ENCODE measurements at places on chromosomes 4 and X.
A peak's percentile ranks its signal among the peaks of the same experiment; 100 is the strongest.

DNA sequence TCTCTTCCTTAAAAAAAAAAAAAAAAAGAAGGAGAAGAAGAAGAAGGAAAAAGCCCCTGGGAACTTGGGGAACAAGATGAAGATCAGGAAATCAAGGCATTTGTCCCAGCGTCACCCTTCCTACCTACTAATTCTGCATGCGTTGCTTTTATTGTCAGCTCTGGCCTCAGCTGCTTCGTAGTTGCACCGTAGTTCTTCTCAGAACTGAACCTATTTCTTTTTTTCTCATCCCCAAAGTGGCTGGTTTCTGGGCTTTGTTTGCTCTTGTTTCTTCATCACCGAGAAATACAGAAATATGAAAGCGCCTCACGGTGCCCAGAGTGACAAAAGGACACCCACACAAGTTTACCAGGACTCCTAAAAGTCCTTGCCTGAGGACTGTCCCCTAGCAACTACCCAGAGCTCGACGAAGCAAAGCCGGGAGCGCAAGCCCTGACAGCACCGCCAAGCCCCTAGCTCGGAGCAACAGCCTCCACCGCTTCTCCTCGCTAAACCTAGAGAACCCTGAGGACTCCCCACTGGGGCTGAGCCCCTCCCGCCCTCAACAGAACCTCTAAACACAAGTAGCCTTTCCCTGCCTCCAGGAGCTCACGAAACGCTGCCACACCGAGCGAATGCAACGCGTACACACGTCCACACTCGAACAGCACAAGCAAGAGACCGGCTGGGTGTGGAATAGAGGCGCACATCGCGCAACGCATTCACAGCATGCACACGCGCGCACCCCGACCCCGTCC is 710 bp downstream of the PRKG2 start:
- no peak for DNase-seq

- no peak for DNase-seq
Observed at GRCh38 chr4:109864134-109864533, 16.2 kb downstream of the LRIT3 start.

GRCh38 chr4:54277691-54278090 is 48.6 kb downstream of the PDGFRA start:
- no peak for DNase-seq

DNA sequence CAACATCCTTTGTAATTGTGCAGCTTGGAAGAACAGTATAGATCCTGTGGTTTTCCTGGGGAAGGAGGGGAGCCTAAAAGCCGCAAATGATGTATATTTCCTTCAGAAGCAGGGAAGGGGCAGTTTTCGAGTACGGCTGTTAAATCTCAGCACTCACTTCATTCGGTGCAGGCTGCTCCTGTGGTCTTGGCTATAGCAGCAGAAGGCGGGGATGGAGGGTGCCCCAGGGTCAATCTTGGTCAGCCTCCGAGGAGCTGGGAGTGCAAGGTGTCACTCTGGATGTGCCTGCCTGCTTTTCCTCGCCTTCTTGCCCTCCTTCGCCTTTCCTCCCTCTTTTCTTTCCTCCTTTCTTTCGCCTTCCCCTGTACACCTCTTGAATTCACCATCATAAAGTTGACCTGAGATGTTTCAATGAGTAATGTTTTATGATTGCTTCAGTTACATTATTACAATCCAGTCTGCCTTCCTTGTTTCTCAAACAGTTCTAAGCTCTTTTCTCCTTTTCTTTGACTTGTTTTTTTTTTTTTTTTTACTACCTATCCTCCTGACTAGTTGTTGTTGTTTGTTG is 101.6 kb downstream of the RELL1 start:
- no peak for DNase-seq

DNA sequence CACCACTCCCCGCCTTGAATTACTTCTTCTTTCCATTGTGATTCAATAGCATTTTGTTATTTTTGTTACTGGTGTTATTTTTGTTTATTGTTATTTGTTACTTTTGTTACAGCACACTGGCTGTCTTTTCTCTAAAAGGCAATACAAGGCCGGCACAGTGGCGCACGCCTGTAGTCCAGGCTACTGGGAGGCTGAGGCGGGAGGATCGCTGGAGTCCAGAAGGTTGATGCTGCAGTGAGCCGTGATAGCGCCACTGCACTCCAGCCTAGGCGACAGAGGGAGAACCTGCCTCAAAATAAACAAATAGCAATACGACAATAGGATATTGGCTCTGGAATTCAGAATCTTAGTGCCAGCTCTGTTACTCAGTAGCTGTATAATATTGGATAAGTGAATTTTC is 1.0 kb upstream of the MED12 start:
- DNase-seq = no peak

DNA sequence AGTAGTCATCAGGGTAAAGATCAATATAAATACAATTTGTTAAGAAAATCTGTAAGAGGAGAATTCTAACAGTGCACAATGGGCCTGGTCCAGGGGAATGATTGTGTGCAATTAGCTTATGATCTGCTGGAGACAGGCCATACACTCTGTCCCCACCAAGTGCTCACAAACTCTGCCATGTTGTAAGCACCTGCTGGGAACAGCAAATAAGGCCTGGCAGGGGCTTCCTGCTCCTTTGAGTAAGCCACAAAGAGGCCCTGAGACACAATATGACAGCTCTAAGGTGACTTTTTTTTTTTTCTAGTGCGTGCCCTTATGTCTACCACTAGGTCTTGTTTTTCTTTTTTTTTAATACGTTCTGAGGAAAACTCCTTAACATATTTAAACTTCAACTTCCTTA is 866.3 kb upstream of the PCDH7 start:
- DNase-seq = no peak

DNA sequence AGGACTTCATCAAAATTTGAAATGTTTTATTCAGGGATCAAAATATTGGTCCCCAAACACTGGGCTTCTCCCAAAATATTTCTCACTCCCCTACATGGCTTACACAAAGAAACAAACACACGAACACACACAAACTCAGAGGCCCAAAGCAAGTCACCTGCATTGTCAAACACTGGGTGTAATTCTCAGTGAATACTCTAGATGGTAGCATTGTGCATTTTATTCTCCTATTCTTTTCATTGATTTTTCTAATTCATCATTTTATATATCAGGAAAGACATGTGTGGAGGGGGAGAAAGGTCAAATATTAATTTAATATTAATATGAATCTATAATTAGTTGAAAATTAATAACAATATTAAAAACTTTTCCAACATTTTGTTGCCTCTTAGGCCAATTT is 72.3 kb upstream of the TNMD start:
- DNase-seq = no peak

DNA sequence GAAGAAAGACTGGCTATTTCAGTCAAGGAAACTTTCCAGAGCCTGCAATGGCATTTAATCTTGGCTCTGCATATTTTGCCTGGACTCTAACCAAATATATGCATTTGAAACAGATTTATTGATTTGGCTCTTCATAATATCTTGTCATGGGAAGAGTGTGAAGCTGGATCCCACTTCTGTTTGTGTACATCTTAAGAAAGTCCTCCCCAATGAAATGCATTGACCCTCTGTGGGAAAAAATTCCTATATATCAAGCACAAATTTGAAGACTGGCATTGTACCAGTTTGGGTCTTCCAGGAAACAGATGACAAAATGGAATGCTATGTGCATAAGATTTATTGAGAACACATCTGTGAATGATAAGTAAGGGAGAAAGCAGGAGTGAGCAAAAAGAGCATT is 897.3 kb upstream of the TENM3 start:
- no peak for DNase-seq

- DNase-seq = no peak
Observed at GRCh38 chr4:25011135-25011866, 19.4 kb downstream of the LGI2 start.

DNA sequence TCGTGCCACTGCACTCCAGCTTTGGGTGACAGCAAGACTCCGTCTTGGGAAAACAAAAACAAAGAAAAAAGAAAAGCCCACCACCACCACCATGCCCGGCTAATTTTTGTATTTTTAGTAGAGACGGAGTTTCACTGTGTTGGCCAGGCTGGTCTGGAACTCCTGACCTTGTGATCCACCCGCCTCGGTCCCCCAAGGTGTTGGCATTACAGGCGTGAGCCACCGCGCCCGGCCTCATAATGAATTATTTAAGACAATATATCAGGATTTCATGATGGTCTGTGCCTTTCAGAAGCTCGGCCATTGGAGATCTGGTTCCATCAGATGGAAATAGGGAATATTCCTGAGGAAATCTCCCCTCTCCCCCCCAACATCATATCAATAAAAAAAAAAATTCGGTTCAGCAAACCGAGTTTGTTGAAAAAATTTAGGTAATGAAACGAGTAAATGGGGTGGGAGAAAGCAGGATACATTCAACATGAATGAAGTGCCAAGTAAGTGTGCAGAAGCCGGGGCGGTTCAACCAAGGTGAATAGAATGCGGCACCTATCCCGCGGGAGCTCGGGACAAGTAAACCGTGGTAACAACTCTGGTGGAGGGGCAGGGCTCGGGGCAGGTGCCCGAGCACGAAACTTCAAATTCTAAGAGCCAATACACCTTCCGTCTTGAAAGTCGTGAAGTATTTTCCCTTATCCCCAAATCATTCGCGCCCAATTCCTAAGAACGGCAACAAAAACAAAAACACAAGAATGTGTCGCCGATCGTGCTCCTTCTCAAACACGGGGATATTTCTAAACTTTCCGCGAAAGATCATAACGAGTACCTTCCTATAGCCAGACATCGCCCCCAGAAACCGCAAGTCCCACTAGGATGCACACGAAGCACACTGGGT is 773 bp upstream of the TXLNG start:
- no peak for DNase-seq

DNA sequence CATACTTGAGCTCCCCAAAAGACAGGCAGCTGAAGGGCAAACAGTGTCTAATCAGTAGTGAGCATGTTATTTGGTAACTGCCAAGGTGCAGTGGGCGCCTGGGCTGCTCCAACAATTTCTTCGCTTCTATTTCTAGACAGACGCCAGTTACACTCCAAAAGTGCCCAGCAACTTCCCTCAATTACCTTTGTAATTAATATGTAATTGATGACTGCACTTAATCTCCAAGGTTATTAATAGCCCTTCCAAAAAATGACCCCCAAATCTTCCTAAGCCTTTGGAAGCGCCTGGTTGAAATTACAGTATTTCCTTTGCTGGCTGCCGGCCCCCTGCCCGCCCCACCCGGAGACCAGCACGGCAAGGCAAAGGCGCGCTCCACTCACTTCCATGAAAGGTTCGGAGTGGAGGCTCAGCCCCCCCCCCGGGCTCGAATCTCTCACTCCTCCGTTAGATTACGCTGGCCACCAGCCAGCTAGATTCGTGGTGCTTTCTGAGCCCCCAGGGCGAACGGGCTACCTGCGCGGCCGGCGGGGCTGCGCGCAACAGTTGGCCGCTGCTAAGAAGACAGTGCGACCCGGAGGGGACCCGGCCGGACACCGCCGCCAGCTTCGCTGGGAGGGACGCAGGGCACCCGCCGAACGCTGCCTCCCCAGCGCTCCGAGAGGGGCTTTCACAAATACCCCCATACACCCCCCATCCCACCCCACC is 1.9 kb downstream of the GPC4 start:
- DNase-seq = no peak

DNA sequence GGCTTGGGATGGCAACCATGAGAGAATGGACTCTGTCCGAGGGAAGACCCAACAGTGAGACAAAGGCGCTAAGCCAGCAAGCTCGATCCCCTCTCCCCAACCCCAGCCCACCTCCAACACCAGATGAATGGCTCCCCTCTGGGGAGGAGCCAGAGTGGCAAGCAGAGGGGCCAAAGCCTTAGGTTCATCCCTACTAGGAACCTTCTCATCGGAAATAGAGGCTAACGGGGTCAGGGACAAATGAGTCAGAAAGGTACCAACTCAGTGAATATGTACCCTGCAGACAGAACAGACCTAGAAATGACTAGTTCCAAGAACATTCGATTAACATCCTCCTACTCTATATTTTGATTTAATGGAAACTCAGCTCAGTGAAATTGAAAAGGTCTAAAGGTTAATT is 73.9 kb downstream of the NSG1 start:
- no peak for DNase-seq

DNA sequence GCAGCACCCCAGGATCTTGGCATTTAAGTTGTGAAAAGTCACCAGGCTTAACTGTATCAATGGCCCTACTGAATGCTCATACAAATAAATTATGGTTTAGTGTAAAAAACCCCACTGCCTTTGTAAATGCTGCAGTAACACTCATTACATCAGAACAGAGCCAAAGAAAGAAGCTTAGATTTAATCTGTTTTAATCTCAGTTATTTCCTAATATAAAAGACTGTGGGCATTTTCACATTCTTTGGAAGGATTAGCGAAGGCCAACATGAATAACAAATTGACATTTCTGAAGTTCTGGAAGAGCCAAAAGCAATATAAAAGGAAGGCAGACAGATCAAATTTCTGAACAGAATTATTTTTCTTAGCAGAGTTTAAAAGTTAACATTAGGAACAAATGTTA is 140.0 kb upstream of the HCCS start:
- DNase-seq = no peak

GRCh38 chr4:19520939-19521520 is 730.7 kb upstream of the SLIT2 start:
- no peak for DNase-seq

- no peak for DNase-seq
Observed at GRCh38 chr4:81621490-81621889, 149.8 kb upstream of the RASGEF1B start.

GRCh38 chr4:47251348-47252135 is 212.0 kb downstream of the COMMD8 start:
- DNase-seq = no peak

DNA sequence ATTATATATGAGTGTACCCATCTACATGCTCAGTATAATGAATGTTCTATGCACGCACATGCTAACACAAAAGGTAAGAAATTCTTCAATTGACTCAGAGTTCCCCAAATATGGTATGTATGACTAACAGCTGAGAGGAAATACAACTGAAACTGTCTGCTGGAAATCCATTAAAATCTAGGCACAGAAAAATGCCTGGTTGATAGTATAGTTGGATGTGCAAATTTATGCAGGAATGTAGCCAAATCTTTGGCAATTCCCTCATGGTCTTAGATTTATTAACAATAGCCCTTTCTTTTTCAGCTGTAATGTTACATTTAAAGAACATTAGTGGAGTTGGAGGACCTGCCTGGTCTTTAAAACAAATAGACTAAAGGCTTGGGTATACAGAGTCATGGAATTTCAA is 5.5 kb downstream of the CAMK2D start:
- no peak for DNase-seq

GRCh38 chr4:14924812-14925344 is 77.4 kb upstream of the CPEB2 start:
- DNase-seq = no peak

GRCh38 chr4:111632641-111633151 is 512.6 kb upstream of the FAM241A start:
- no peak for DNase-seq

DNA sequence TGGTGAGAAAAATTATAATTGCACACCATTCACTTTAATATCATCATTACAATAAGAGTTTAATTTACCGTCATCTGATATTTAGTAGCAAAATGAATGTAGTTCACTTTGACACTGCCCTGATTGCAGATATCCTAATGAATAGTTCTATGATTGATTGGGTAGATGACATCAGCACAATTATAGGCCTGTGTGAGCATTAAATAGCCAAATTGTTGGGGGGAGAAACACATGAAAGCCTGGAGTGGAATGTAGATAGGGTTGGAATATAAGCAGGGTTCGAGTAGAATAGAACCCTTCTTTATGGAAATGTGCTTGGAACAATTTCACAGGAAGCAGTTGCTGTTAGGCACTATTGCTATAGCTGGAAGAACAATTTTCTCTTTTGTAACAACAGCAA is 1526.2 kb downstream of the RPA4 start:
- DNase-seq = no peak

- DNase-seq = no peak
Observed at GRCh38 chr4:15587649-15588048, 67.5 kb downstream of the FBXL5 start.

- peak; percentile 76 for DNase-seq
Observed at GRCh38 chrX:153900831-153901752, 3.4 kb upstream of the AVPR2 start.

- DNase-seq = no peak
Observed at GRCh38 chr4:73415807-73416238, 11.7 kb downstream of the ALB start.

Data from CD4-positive, alpha-beta T cell treated with Interferon gamma for 1 hour (primary cell).